Activated CD4-positive, alpha-beta T cell treated with anti-CD3 and anti-CD28 coated beads, Interleukin-2, amount 10 ng/mL, durations not matched to agents 7 days and 5 days (primary cell): ENCODE measurements at places on chromosomes 16 and 17.
A peak's percentile ranks its signal among the peaks of the same experiment; 100 is the strongest.

GRCh38 chr16:13542284-13542683 lies 377.7 kb upstream of the ERCC4 start:
- DNase-seq = no peak

- peak; percentile 61 for DNase-seq
Observed at GRCh38 chr17:4566785-4567184, 6.4 kb upstream of the GGT6 start.

GRCh38 chr17:79385962-79386563 lies 224.8 kb downstream of the RBFOX3 start:
- no peak for DNase-seq

- no peak for DNase-seq
Observed at GRCh38 chr17:70329721-70330120, 160.4 kb downstream of the KCNJ2 start.

DNA sequence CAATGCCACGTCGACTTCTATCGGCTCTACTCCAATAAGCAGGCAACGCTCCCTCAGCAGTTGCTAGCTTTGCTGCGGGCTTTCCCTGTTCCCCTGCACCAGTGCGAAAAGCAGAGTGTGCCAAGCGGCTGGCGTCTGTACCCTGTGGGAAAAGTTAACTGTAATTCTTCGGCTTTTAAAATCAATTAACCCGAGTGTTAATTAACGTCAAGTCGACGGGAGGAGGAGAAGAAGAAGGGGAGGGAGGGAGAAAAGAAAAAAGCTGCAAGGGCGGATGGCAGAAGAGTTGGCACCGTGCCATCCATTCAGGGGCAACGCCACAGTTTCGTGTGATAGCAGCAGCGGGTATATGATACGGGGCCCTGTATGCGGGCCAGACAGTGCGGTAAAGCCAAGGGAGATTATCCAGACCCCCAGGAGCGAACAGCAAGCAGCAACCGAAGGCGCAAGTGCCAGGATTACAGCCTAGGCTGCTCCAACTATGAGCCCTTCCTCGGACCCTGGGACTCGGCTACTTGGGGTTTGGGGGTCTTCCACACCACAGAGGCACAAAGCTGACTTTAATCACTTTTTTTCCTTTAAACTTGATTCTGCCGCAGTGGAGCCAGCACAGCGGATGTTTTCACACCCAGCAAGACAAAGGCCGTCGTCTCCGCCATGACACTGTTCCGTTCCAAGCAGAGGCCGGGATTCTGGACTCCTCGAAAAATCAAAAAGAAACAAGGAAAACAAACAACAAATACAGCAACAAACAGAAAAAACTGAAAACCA lies 253.8 kb upstream of the PMFBP1 start:
- DNase-seq = no peak

DNA sequence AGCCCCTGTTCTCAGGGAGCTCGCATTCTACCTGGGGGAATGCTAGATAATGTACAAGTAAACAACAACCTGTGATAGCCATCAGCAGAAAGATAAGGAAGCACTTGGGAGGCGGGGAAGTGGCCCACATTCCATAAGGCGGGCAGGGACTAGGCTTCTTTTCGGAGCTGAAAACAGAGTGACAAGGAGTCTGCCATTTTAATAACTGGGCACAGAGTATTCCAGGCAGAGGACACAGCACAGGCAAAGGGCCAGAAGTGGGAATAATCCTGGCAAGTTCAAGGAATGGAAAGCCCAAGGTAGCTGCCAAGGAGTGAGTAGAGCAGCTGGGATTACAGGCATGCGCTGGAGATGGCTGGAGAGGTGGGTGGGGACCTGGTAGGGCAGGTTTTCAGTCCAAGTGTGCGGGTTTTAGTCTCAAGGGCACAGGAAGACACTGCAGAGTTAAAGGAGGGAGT lies 24.3 kb downstream of the USP43 start:
- no peak for DNase-seq

DNA sequence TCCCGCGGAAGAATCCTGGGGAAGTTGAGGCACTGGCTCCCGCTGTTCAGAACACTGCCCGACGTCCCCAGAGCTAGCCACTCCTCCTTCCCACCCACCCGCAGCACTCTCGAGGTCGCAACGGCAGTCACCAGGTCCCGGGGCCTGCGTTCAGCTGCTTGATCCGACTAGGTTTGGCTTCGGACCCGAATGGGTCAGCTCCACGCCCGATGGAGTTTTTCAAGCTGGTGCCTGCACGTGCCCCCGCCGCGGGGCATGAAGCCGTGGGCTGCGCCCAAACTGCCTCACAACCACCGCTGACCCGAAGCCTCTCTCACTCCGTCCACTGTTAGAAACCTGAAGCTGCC lies 12.4 kb upstream of the ODF4 start:
- DNase-seq = no peak

- DNase-seq = no peak
Observed at GRCh38 chr17:76635659-76636360, 7.7 kb downstream of the ST6GALNAC1 start.

DNA sequence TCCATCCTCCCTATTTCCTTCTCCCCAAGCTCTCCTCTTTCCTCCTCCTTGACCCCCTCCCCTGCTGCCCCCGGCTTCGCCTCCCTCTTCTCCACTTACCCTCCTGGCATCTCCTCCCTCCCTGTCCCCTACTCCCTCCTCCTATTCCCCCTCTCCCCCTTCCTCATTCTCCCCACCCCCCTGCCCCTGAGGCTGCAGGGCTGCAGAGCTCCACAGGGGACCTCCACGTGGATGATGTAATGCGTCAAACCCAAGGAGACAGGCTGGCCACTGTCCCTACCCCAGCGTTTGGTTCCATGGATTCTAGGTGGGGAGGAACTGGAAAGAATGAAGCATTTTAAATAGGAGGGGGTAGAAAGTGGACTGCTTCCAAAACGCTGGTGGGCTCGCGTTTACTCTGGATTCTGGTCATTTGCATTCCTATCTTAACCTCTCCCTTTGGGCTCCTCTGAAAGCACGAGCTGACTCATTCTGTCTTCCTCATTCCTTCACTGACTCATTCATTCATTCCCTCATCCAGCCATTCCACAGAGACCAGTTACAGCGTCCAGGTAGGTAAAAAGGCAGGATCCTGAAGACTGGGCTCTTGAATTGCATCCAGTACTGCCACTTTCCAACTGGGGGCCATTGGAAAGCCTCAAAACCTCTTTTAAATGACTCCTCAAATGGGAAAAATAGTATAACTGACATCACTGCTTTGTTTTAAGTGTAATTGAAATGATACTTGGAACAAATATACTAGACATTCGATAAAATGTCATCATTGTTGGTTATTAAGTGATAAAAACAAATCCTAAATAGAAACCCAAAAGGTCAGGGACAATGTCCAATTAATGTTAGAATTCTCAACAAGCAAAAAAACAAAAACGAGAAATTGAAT lies 943 bp upstream of the COTL1 start:
- DNase-seq = no peak

DNA sequence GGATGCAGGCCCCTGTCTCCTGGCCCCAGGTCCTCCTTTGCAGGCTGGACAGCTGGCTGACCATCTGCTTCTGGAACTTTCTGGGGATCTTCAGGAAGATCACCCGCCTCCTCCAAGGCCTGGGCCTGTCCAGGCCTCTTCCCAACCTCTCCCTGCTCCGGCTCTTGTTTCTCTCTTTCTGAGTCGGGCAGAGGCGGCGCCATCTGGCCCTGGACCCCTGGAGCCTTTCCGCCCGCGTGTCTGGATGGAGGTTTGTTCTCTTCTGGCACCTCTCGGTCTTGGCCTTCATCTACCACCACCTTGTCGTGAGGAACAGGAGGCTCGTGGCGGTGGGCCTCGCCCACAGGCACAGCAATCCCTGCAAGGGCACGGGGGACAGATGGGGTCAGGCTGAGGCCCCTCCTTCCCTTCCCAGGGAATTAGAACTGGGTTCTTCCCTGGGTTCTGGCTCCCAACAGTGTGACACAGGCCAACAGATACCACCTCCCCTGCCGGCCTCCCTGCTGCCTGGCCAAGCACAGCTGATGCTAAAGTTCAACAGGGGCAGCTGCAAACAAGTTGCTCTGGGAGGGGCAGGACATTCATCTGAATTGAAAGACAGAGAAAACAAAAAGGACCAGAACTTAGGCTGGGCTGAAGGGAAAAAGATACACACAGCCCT lies 13.3 kb downstream of the NDUFAF8 start:
- no peak for DNase-seq

GRCh38 chr17:78658281-78658785 lies 81.1 kb upstream of the DNAH17 start:
- no peak for DNase-seq

DNA sequence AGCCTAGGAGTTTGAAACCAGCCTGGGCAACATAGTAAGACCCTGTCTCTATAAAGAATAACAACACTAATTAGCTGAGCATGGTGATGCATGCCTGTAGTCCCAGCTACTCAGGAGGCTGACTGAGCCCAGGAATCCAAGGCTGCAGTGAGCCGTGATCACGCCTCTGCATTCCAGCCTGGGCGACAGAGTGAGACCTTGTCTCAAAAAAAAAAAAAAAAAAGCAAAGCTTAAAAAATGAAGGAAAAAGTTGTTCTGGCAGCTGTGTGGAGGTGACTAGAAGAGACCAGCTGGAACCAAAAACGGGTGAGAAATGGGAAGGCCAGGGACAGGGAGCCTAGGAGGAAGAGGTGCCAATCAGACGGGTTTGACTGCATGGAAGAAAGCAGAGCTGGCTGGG lies 4.2 kb downstream of the BCL7C start:
- no peak for DNase-seq

DNA sequence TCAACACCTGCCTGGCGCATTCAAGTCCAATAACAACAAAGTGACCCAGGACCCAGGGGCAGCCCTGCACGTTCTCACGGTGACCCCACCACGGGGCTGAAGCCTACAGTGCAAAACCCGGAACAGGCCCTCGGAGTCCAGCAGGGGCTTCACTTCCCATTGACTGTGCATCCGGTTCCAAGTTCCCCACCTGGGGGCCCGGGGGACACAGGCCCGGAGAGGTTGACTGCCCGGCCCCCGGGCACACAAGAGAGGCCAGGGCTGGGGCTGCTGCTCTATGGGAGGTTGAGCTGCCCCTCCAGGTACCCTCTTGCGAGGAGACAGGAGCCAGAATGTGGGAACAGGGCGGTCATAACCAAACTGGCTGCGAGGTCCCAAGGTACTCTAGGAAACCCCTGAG lies 31.3 kb downstream of the ENGASE start:
- DNase-seq = no peak

- DNase-seq = no peak
Observed at GRCh38 chr16:25189305-25189704, 27.4 kb upstream of the AQP8 start.
